Stimulated activated CD4-positive, alpha-beta T cell treated with anti-CD3 and anti-CD28 coated beads, Interleukin-15, amount 100 ng/mL, for 1 hour (primary cell): ENCODE measurements at places on chromosomes 4 and X.

DNA sequence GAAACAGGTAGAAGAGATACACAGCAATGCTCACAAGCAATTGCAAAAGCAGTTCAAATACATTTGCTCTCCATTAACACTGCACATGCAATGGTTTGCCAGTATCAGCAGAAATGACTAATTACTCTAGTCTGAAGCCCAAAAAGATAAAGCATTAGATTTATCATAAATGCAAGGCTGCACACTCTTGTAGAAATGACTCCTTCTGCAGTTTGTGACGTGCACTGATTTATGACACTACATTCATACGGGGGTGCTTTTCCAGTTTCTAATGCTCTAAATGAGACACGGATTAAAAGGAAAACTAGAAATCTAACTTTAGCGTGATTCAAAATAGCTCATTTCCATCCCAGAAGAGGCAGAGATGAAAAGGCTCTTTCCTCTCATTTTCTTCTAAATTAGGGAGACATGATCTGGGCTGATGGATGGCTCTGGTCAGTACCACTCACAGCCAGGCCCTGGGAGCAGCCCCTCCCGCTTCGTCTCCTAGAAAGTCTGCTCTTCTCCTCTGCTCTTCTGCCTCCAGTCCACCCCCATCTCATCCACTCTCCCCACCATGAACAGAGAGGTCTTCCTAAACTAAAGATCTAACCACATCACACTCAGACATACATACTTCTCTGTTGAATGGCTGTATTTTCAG lies 33.2 kb downstream of the PPP2R2C start:
- no peak for DNase-seq

DNA sequence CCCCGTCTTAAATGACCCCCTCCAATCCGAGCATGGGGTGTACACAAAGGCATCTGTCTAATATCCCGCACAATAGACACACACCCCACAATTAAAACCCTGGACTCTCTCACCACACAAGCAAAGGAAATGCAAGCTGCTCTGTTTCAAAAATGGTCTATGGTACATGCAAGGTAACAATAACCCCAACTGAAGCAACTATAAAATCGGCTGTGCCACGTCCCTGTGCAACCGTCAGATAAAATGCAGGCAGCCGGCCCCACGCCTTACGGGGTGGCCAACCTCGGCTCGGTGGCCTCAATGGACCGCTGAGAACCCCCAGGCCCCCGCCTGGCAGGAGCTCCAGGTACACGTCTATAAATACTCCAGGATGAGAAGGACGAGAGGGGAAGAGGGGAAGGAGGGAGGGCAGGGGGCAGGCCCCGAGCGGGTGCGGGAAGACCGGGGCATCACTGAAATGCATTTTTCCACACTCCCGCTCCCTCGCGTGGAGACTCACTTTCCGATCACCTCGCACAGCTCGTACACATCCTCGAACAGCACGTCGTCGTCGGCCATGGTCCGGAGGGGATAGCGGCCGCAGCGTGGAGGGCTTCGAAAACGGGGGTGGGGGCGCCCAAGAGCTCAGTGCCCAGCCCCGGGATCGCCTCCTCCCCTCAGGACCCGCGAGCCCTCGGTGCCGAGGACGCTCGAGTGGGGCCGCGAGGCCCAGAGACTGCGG lies 763 bp downstream of the CASK start:
- DNase-seq = peak; percentile 5

DNA sequence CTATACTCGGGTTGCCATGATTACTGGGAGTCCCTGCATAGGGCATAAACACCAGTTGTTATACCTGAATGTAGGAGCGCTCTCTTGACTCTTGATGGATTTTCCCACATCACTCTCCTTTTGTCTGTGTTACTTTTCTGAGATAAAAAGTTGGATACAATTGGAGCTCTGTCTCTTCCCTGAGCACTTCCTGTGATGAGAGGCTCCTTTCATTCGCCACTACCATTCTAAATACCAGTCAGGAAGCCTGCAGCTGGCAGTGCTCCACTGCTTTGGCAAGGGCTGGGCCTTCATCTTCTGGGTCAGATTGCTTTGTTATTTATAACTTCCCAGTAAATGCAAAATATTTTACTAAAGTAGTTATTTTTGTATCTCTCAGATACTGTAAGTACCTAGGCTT lies 13.9 kb downstream of the TCEANC start:
- DNase-seq = no peak

- no peak for DNase-seq
Observed at GRCh38 chrX:20980426-20980825, 393.8 kb upstream of the CNKSR2 start.

- no peak for DNase-seq
Observed at GRCh38 chrX:139018436-139018835, 306.9 kb upstream of the FGF13 start.

GRCh38 chrX:69493193-69493592 lies 10.9 kb upstream of the NALF2 start:
- no peak for DNase-seq
